ENCODE measurements at places on chromosomes 3 and 15.

GRCh38 chr3:87218560-87218959 lies 8.5 kb upstream of the CHMP2B start:
- DNase-seq = no peak

GRCh38 chr3:171776839-171777583 lies 33.3 kb downstream of the PLD1 start:
- no peak for DNase-seq

DNA sequence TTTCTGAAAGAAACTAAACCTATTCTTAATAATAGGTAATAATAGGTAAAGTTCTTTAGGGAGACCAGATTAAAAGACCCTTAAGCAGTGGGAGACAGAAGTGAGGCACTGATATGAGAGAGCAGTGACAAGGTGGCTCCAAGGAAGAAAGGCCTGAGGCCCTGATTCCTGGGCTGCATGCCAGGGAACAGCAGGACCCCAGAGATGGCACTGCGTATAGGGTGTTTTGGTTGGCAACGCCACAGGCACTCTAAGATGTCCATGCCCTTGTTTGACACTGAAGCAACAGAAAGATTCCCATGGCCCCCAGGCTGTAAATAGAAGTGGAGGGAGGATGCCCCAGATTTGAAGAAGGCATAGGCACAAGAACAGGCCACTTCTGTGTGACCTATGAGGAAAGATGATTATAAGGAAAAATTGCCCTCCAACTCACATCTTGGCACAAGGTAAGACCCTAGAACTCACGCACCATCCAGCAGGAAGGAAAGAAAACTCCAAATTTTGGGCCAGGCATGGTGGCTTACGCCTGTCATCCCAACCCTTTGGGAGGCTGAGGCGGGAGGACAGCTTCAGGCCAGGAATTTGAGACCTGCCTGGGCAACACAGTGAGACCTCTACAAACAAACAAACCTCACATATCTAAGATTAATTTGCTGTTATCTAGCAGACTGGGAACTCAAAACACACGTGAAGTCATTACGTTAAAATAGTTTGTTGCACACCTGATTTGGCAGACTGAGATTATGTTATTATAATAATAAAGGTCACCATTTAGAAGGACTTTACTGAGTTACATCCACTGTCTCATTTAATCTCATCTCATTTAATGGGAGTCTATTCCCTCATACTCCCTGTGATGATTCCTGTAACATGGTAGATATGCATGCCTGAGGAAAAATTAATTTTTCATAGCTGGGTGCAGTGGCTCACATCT lies 10.5 kb upstream of the BLM start:
- no peak for DNase-seq

GRCh38 chr3:154217671-154218070 lies 96.5 kb downstream of the ARHGEF26 start:
- no peak for DNase-seq

DNA sequence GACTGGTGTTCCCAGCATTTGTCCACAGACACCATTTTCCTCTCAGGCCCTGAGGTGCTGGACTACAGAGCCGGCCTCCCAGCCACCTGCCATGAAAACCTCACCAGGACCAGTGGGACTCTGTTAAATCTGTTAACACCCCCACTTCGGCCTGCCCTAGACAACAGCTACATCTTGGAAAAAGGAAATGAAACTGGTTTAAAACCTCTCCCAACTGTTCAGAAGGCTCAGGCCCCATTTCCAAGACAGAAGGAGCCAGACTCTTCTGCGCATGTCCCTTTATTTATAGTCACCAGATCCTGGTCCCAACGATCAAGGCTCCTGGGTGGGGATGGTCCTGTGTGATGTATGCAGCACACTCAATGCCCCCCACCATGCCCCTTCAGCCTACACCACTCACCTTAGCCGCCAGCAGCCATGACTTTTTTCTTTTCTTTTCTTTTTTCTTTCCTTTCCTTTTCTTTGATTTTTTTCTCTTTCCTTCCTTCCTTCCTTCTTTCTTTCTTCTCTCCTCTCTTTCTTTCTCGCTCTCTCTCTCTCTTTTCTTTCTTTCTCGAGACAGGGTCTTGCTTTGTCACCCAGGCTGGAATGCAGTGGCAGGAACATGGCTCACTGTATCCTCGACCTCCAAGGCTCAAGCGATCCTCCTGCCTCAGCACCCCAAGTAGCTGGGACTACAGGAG lies 25.5 kb upstream of the FLNB start:
- no peak for DNase-seq

- DNase-seq = no peak
Observed at GRCh38 chr15:92232876-92233275, 160.8 kb upstream of the ST8SIA2 start.

- DNase-seq = no peak
Observed at GRCh38 chr3:143016321-143016972, 15.1 kb downstream of the U2SURP start.

GRCh38 chr3:48637305-48637704 lies 2.0 kb upstream of the SLC26A6 start:
- DNase-seq = no peak

- no peak for DNase-seq
Observed at GRCh38 chr3:144264350-144264749, 292.7 kb downstream of the DIPK2A start.

DNA sequence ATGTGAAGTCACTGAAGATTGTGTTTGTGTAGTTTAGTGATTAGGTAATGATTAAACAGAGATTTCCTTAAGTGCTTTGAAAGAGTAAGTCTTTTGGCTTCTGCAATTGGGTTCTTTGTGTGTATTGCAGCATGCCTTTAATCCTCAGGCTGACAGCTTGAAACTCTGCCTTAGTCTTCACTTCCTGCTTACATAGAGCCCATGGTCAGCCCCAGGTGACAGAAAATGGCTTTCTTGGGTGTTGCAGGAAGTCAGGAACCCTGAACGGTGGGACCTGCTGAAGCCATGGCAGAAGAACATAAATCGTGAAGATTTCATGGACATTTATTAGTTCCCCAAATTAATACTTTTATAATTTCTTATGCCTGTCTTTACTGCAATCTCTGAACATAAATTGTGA lies 61.3 kb downstream of the KBTBD8 start:
- DNase-seq = no peak

DNA sequence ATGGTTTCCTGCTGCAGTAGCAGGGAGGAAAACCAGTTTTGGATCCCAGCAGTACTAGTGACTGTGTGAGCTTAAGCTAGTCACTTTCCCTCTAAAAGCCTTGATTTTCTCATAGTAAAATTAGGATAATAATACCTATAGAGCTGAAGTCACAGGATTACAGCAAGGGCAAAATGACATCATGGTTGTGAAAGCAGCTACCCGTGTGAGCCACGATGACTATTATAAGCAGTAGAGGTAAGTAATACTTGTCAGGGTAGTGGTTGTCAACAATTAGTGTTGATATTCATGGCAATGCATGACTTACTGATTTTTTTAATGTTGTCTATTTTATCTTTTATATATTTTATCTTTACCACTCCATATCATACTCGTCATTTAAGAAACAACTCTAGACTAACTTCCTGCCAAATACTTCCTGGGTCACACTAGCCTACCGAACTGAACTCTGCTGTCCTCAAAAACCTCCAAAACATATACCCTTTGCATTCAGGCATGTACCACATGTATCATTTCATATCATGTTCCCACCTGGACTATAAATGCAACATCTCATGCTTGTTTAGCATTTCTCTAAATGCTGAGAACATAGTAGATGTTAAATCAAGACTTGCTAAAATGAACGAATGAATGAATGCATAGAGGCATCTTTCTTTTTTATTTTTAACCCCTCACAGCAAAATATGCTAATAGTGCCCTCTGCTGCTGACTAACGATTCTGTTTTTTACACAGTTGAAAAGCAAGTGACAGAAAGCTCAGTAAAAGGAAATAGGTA lies 172.6 kb downstream of the P3H2 start:
- no peak for DNase-seq

DNA sequence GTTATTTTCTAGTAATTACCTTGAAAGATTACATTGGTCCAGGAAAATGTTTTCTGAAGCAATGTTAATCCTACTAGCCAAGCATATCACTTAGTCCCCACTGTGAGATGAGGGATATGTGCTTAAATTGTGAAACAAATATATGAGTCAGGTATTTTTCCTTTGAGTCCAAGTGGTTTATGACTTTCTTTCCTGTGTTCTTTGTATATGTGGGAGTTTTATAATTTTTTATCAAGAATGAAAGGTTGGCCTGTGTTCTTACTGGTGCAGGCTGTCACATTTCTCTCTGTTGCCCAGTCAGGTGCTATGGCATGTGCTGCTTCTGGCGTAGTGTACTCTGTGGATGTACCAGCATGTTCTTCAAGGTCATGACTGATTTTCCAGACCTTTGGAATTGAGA lies 147.4 kb downstream of the CMSS1 start:
- no peak for DNase-seq

- DNase-seq = no peak
Observed at GRCh38 chr3:63580151-63580550, 72.3 kb upstream of the SNTN start.

GRCh38 chr3:144055604-144056003 lies 84.0 kb downstream of the DIPK2A start:
- DNase-seq = no peak

DNA sequence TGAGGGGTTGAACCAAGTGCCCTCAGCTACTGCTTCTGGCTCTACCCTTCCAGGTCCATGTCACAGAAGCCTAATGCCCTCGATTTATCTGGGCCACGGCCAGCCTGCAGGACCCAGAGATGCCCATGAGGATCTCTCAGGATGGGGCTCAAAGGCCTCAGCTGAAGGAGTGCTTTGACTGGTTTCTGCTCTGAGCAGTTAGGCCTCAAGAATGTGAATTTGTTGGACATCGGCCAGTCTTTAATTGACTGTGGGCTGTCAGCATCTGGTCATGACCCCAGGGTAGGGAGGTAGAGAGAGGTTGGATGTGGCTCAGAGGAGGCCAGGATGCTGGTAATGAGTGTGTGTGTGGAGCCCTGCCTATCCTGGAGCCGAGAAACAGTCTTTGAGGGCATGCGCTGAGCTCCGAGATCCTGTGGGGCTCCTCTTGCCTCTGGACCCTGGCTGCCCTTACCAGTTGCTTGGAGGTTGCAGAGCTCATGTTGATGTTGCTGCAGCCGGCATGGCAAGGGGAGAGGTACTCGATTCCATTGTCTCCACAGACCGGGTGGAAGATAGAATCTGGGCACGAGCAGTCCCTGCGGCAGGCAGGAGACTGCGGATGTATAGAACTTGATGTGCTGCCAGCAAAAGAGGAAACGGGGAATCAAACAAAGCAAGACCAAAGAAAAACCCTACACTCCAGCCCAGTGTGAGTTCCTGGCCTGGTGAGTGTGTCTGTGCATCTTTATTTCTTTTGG lies 49.1 kb upstream of the RAB6B start:
- DNase-seq = no peak

- no peak for DNase-seq
Observed at GRCh38 chr15:56992725-56993124, 74.3 kb downstream of the TCF12 start.

DNA sequence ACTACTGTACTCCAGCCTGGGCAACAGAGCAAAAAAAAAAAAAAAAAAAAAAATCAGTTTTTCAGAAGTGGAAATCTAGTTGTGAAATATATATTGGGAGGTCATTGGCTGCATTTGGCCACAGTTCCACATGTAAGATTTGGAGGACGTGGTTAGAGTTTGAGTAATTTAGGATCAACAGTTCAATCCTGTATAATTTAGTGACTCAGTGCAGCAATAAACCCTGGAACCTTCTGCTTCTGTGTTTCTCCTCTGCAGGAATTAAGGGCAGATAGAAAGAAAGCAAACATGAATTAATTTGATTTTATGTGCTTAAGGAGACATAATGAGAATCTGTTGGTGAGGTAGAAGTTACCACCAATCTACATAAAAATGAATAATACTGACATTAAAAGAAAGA lies 347.0 kb downstream of the PTPRG start:
- no peak for DNase-seq

- no peak for DNase-seq
Observed at GRCh38 chr3:30156586-30157498, 449.6 kb upstream of the TGFBR2 start.

GRCh38 chr3:182906036-182906435 lies 74.3 kb downstream of the DCUN1D1 start:
- DNase-seq = no peak

GRCh38 chr3:23952646-23953045 lies 7.6 kb downstream of the NR1D2 start:
- no peak for DNase-seq

GRCh38 chr3:107523289-107523538 lies 452 bp downstream of the BBX start:
- no peak for DNase-seq

GRCh38 chr3:37255990-37256308 lies 81.6 kb upstream of the LRRFIP2 start:
- no peak for DNase-seq

- no peak for DNase-seq
Observed at GRCh38 chr15:65082303-65082953, 5.9 kb downstream of the KBTBD13 start.
